K562 (cell line): ENCODE measurements at places on chromosomes 16 and 17.

DNA sequence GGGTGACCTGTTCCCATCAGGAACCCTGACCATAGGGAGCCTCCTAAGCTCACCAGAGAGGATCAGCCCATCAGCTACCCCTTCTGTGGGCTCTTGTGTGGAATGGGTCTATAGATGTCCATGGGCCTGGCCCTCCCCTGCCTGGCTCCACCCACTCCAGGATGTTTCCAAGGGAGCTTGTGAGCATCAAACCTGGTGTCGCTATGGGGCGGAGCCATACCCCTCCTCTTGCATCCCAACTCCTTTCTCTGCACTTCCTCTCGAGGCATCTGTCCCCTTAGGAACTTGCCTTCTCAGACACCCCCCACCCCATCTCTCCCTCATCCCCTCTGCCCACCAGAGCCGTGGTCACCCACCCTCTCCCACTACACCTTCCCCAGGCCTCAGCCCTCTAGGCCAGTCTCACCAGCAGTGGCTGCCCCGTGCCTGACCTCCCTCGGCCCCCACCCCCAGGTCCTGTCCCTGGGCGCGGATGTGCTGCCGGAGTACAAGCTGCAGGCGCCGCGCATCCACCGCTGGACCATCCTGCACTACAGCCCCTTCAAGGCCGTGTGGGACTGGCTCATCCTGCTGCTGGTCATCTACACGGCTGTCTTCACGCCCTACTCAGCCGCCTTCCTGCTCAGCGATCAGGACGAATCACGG lies 10.4 kb downstream of the KCNH6 start:
- DNase-seq, result peak; percentile 43

GRCh38 chr16:72975809-72976437 lies 72.0 kb downstream of the ZFHX3 start:
- DNase-seq, result no peak

DNA sequence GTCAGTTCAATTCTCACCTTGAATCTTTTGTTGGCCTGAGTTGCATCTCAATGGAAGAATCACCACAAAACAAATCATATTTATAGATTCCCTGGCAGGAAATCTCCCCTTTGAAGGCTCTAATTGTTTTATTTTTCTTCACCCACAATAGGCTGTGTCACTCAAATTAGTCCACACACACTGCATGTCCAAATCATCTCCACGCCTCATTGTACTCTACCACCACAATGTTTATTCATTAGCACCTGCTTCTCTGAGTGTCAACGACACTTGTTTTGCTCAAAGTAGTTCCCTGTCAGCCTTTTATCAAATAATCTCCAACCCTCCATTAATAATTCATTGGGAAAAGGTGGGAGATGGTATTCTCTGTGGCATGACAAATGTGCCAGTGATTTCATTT lies 164.3 kb downstream of the ABCC12 start:
- no peak for DNase-seq

- peak; percentile 83 for DNase-seq
Observed at GRCh38 chr17:39244600-39245570, 19.1 kb upstream of the STAC2 start.

DNA sequence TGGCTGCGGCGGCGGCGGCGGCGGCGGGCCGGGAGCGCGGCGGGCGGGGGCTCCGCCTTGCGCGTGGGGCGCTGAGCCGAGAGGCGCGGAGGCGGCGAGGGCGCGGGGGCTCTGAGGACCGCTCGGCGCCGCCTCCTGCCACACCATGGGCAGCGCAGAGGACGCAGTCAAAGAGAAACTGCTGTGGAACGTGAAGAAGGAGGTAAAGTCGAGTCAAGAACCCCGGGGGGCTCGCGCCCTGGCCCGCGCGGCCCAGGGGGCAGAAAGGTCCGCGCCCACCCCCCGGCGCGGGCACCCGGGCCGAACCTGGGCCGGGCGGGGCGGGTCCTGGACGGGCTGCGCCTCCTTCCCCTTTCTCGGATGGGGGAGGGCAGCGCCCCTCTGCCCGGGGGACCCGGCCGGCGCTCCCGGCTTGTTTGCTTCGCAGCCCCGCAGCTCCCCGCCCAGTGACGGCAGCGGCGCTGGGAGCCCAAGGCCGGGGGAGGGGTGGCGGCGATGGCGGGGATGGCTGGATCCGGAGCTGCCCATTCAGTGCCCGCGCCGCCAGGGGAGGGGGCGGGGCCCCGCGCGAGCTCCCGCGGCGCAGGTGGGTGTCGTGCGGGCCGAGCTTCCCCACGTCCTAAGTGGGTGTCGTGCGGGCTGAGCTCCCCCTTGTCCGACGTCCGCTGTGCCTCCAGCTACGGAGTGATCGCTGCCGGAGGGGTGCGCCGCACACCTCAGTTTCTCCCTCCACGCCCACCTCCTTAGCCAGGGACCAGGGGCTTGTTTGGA lies 428 bp downstream of the SGSM2 start:
- DNase-seq, result peak; percentile 73
